ENCODE measurements at places on chromosomes 4 and X. TPM values are rescaled to one million over a fixed set of nuclear protein-coding genes. Genes with fewer than 3 reads are reported as not detected.

The SAGE1 gene
- not detected for total RNA-seq

The KLKB1 gene
- 0.26 TPM for total RNA-seq

The C4orf51 gene
- total RNA-seq, result not detected

The ERAS gene
- total RNA-seq, result not detected

The CHIC1 gene
- total RNA-seq, result 10.2 TPM

The AFP gene
- total RNA-seq, result 0.19 TPM

The DKK2 gene
- 0.66 TPM for total RNA-seq

The EGF gene
- 0.13 TPM for total RNA-seq

The AWAT2 gene
- total RNA-seq, result 0.13 TPM

The RAP1GDS1 gene
- 42.3 TPM for total RNA-seq

The HTN3 gene
- total RNA-seq, result not detected

The GABRG1 gene
- not detected for total RNA-seq

The RS1 gene
- total RNA-seq, result not detected

The NSG1 gene
- 0.26 TPM for total RNA-seq

The TMPRSS11A gene
- not detected for total RNA-seq

The TEX13B gene
- not detected for total RNA-seq

The FGF2 gene
- 33.0 TPM for total RNA-seq

The ASB9 gene
- total RNA-seq, result 1.6 TPM

Measured in aortic smooth muscle cell (primary cell).